ENCODE measurements at places on chromosomes 5 and 9. TPM values are rescaled to one million over a fixed set of nuclear protein-coding genes. Genes with fewer than 3 reads are reported as not detected.

The AGXT2 gene
- total RNA-seq = not detected

- DNase-seq = no peak
- no peak overlapping the region for H3K27ac ChIP-seq
- H3K4me1 ChIP-seq = peaks cover 10% of the 10 kb centered on the region
- peaks cover 9% of the 10 kb centered on the region for H3K27me3 ChIP-seq
- no peaks in the 10 kb centered on the region for H3K36me3 ChIP-seq
Observed at GRCh38 chr5:10639846-10640368, 76.0 kb downstream of the ANKRD33B start.

The PCDHGA6 gene
- total RNA-seq = 3.9 TPM

GRCh38 chr9:130500340-130501180 lies 55.8 kb downstream of the ASS1 start:
- H3K4me1 ChIP-seq = no peaks in the 10 kb centered on the region
- no peak for DNase-seq

The C9orf153 gene
- 0.36 TPM for total RNA-seq

GRCh38 chr5:31759925-31760324 lies 121.0 kb downstream of the PDZD2 start:
- H3K4me3 ChIP-seq = no peak overlapping the region
- H3K27ac ChIP-seq = no peak overlapping the region
- H3K27me3 ChIP-seq = peaks cover 5% of the 10 kb centered on the region
- DNase-seq = no peak

GRCh38 chr5:39521940-39522590 lies 97.3 kb upstream of the DAB2 start:
- no peaks in the 10 kb centered on the region for H3K36me3 ChIP-seq
- H3K4me3 ChIP-seq = no peak overlapping the region
- H3K4me1 ChIP-seq = peaks cover 14% of the 10 kb centered on the region

DNA sequence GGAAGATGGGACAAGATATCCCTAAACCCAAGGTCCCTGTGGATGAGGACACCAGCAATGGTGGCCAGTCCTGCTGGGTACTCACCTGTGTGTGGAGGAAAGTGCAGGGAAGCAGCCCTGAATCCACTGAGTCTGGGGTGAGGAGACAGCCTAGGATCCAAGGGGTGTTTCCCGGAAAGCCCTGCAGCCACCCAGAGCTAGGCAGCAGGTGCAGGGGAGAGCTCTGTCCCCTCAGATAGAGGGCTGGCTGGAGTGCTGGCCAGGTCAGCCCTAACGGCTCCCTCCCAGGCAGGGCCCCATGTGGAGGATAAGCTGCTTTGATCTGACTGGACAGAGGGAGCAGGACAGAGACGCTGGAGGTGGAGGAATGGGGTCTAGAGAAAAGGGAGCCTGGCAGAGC lies 344.7 kb upstream of the IRX4 start:
- H3K36me3 ChIP-seq = no peaks in the 10 kb centered on the region
- no peak for DNase-seq
- H3K4me1 ChIP-seq = no peaks in the 10 kb centered on the region
- H3K27ac ChIP-seq = no peak overlapping the region
- H3K4me3 ChIP-seq = no peak overlapping the region
